ENCODE measurements at places on chromosomes 13 and 19. TPM values are rescaled to one million over a fixed set of nuclear protein-coding genes. Genes with fewer than 3 reads are reported as not detected.

CGB3 gene
- not detected for total RNA-seq

NPAS1 gene
- 1.3 TPM for total RNA-seq

SEMA6B gene
- total RNA-seq, result 0.37 TPM

SOX1 gene
- not detected for total RNA-seq

COX6B2 gene
- not detected for total RNA-seq

IGFL3 gene
- total RNA-seq, result not detected

PTH2 gene
- not detected for total RNA-seq

LINGO3 gene
- total RNA-seq, result 0.88 TPM

ZNF714 gene
- total RNA-seq, result 12.5 TPM

SSC5D gene
- total RNA-seq, result 0.17 TPM

CCDC70 gene
- total RNA-seq, result not detected

OR7A17 gene
- not detected for total RNA-seq

PRR19 gene
- total RNA-seq, result 0.20 TPM

ETV2 gene
- 0.32 TPM for total RNA-seq

DNA sequence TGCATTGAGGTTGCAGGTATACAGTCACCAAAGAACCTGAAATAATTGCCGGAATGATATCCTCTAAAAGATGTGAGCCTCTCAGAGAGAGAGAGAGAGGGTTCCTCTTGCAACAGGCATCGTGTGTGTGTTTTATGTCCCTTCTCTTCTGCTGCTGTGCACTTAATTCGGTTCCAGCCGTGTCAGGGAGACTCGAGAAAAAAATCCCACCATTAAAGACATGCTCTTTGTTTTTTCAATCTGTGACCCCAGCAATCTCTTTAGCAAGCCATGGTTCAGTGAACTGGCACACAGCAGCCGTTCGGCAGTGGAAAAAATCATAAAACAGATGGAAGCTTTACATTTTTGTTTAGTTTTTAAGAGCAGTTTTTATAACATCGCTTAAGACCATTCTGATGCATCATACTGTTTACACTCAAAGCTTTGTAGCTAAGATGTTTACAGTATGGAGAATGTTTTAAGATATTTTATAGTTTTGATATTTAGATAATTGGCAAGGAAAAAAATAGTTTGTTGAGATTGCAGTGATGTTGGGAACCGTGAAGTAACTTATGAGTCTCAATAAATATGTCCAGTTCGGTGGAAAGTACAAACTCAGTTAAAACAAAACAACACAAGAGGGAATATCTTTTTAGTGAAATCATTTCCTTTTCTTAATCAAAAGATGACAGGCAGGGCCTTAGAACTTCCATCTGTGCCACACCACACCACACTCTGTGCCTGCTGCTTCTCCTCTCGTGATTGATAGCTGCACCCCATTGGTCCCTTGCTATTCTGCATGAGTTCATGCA lies 31.2 kb upstream of the ZNF536 start:
- DNase-seq, result no peak

DNA sequence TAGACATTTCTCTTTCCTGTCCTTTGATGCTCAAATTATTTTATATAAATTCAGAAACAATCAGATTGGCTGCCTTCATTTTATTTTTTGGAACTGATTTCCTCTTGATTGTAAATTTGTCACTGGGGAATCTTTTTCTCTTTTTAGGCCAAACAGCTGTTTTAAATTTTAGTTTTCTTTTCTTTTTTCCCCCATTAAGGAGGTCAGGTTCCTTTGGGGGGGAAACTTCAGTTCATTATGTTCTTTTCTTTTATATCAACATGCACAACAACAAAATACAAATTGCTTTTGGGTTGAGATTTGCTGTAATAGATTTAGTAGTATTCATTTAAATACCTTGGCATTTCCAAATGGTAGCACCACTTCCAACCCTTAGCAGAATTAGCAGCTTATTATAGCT lies 264.8 kb upstream of the SPRY2 start:
- DNase-seq, result no peak

- no peak for DNase-seq
Measured at GRCh38 chr13:59861676-59862075, 302.1 kb downstream of the DIAPH3 start.

- no peak for DNase-seq
Measured at GRCh38 chr13:42836930-42837690, 55.7 kb downstream of the FAM216B start.

GRCh38 chr13:41462427-41462826 lies 5.1 kb downstream of the RGCC start:
- no peak for DNase-seq

DNA sequence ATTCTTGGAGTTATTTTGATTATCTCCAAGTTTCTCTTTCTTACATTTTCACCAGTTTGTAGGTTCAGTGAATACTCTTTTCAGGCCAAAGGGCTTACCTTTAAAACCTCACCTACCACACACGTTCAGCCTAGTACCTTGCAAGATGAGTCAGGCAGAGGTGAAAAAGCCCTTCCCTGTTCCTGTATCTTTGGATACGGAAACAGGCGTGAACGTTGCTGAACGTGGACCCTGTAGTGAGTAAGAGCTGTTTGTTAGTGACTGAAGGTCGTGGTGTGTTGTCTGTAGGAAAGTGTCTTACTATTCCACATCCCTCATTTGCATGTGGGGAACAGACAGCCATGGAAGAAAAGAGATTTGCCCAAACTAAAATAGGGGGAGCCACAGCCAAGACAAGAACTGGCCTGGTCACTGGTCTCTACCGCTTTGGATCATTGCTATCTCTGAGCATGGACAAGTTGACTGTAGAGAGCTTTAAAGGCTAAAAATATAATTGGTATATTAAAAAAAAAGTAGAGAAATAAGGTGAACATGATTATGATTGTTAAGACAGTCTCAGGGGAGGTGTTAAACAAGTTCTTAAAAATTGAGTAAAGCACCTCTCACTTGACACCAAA lies 3.5 kb downstream of the CEBPG start:
- DNase-seq, result no peak

- DNase-seq, result no peak
Measured at GRCh38 chr13:94598281-94598680, 2.3 kb upstream of the TGDS start.

DNA sequence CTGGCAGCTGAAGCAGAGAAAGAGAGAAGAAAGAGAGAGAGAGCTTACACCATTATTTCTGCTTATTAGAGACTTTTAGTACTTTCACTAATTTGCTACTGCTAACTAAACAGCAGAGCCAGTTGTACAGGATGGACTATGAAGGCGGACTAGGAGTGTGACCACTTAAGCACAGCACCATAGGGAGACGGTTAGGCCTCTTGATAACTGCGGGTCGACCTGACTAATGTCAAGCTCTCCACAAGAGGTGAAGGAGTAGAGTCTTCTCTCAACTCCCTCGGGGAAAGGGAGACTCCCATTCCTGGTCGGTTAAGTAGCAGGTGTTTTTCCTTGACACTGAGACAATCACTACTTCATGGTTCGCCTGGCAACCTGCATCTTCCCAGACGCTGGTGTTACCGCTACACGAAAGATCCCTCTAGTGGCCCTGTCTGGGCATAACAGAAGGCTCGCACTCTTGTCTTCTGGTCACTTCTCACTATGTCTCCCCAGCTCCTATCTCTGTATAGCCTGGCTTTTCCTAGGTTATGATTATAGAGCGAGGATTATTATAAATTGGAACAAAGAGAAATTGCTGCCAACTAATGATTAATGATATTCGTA lies 5.3 kb upstream of the PSG7 start:
- DNase-seq, result no peak

Measured in activated B cell treated with CpG ODN at 0.5 μM for 24 hours (primary cell).